ENCODE measurements at places on chromosomes 5 and 9.

DNA sequence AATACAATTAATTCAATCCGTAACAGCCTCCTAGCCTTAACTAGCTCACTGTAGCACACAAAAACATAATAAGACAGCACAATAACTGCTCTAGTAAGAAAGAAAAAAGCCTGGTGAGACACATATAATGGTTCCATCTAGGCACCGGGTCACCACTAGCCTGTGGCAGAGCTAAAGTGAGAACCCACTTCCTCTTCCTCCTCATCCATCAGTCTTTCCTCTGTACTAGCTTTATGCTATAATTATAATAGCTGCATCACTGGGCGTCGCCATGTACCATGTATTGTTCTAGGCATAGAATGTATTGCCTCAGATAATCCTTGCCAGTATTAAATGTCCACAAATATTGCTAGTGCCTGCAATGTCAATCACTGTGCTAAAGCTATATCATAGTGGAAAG is 23.1 kb downstream of the ADRB2 start:
- peak; percentile 79 for DNase-seq

- DNase-seq, result no peak
These were observed 27.2 kb downstream of the TMOD1 start for GRCh38 chr9:97528529-97529230.

DNA sequence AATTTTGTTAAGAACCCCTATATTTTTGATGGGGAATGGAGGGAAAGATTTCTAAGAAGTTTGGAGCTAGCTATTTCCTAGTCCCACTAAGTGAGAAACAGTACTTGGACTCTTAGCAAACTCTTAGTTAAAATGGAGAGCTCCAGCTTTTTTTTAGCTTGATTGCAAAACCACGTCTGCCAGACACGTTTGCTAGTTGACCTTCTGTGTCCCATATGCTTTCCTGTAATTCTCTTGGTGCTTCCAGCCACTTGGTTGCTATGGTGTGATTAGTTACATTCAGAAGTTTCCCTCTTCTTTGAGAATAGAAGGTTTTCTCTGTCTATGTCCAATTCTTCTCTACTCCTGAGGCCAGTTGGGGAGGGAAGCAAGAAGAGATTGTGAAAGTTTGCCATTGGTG is 417.0 kb upstream of the TLE4 start:
- no peak for DNase-seq

DNA sequence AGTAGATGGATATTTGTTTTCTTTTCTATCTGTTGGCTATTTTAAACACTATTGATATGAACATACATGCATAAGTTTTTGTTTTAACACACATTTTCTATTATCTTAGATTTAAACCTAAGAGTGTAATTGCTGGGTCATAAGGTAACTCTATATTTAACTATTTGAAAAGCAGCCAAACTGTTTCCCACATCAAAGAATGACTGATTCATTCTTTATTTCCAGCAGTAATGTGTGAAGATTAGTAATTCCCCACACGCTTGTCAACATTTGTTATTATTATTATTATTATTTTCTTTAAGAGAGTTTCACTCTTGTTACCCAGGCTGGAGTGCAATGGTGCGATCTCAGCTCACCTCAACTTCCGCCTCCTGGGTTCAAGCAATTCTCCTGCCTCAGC is 1495.8 kb downstream of the EFNA5 start:
- DNase-seq, result no peak

DNA sequence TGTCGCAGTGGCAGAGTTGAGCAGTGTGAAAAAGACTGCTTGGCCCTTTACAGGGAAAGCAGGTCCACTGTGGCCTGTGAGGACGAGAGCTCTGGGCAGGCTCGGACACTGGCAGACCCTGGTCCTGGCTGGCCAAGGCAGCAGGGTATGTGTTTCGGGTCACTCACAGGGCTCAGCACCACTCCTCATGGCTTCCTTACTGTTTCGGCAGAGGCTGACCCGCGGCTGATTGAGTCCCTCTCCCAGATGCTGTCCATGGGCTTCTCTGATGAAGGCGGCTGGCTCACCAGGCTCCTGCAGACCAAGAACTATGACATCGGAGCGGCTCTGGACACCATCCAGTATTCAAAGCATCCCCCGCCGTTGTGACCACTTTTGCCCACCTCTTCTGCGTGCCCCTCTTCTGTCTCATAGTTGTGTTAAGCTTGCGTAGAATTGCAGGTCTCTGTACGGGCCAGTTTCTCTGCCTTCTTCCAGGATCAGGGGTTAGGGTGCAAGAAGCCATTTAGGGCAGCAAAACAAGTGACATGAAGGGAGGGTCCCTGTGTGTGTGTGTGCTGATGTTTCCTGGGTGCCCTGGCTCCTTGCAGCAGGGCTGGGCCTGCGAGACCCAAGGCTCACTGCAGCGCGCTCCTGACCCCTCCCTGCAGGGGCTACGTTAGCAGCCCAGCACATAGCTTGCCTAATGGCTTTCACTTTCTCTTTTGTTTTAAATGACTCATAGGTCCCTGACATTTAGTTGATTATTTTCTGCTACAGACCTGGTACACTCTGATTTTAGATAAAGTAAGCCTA is 15.7 kb downstream of the SQSTM1 start:
- peak; percentile 83 for DNase-seq

DNA sequence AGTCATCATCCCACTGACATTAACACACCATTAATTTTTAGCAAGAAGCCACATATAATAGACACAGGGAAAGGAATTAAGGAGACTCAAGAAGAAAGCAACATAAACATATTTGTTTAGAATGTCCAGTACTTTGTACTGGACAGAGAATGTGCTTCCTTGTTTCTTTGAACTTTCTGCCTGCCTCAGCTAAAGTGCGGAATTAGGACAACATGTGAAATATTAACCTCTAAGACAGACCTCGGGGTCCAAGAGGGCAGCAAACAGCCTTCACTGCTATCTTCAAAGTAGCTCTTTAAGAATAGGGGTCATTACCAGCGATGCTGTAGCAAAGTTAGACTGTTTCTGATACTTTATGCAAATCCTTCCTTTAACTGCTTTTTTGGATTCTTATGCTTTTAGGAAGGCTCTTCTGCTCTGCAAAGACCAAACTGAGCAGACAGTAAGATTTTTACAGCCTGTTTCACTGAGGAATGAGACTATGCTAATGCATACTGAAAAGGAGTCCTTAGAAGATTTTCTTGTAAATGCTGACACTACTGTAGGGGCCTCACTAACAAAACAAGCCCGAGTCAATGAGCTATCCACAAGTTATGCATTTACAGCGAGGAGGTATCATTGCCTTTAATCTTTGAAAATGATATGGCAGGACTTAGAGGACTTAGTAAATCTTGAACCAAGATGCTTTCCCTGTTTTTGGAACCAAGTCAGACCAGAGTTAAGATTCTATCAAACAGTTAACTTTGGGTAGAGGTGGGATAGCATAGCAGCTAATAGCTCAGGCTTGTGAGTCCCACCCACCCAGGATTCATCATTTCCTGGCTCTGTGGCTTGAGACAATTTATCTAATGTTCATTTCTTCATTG is 23.8 kb downstream of the DAB2 start:
- DNase-seq, result no peak

GRCh38 chr5:128422612-128423011 is 115.4 kb downstream of the FBN2 start:
- DNase-seq, result no peak

GRCh38 chr9:9212963-9213362 is 1399.8 kb downstream of the PTPRD start:
- no peak for DNase-seq

DNA sequence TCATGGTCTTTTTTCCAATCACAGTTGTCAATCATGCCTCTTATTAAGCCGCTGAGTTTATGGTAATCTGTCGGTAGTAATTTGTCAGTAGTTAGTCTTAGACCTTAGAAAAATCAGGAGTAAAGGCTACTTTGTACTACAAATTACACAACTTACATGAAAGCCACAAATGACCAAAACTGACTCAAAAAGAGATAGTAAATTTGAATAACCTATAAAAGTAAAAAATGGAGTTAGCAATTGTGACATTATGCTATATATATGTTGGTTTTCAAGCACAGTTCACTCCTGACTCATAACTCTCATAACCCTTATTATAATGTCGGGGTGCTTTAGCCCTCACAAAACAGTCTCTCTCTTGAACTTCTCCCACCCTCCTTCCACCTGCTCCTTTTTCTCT is 251.8 kb downstream of the ROR2 start:
- no peak for DNase-seq

- DNase-seq, result no peak
These were observed 1.8 kb upstream of the TRIM41 start for GRCh38 chr5:181221105-181221791.

- DNase-seq, result no peak
These were observed 586.9 kb downstream of the TLE4 start for GRCh38 chr9:80158554-80159170.

GRCh38 chr9:73260506-73260905 is 108.8 kb downstream of the ANXA1 start:
- no peak for DNase-seq

GRCh38 chr9:75788006-75788634 is 102.4 kb upstream of the PCSK5 start:
- DNase-seq, result no peak

GRCh38 chr9:80883826-80884579 is 805.3 kb downstream of the TLE1 start:
- no peak for DNase-seq

- no peak for DNase-seq
These were observed 24.4 kb downstream of the AKNA start for GRCh38 chr9:114363424-114363823.

DNA sequence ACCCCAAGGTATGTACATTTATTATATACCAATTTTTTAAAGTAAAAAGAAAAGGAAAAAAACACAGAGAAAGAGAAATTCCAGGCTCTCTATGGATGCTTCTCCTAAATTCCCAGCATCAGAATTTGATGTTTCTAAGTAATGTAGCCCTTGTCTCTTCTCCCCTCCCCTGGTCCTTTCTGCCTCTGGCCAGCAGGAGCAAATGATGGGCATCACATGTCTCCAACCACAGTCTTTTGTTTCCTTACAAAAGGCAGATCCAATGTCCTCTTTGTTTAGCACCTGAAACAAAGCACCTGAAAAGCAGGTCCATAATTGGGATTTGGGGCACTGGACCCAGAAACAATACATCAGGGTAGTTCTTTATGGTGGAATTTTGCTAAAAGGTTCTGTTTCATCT is 50.4 kb upstream of the APC start:
- no peak for DNase-seq

- DNase-seq, result no peak
These were observed 277.2 kb upstream of the NR4A3 start for GRCh38 chr9:99544526-99544925.

DNA sequence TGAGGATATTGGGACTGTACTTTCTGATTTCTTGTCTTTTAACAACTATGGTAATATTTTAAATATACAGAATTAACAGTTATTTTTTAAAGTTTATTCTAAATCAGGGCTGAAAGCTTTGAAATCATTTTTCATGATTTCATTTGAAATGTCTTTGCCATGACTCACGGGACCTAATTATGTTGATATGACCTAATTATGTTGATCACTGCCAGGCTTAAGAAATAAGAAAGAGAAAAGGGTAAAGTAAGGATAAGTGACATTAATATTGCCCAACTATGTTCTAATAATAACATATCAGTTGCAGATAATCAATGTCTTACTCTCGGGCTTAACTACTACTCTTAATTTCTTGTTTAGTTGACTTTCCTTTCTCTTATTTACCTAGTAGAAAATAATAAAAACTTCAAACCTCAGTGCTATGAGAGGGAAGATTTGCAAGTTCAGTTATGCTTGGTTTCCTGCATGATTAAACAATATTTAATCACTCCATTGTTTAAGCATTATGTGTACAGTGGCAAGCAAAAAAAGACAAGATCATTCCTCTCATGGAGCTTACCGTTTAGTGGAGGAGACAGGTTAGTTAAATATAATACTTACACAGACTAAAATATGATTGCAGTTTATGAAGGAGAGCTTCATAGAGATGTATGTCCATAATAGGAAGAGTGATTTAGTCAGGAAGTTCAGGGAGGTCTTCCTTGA is 67.0 kb upstream of the EIF4EBP3 start:
- DNase-seq, result no peak

DNA sequence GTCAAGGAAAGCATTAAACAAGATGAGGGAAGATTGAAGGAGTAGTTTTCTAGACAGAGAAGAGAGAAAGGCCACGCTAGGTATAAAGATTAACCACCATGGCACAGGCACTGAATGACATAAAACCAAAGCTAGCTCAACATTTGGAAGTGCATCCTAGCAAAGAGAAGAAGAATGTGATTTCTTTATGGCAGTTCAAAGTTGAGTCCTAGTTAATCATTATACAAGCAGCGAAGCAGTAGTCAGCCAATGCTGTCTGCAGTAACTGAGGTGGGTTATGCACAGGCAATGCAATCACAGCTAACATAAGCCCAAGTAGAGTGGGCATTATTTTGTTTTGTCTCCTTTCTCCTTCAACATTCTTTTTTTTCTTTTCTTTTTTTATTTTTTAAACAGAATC is 24.0 kb upstream of the ANKRD31 start:
- DNase-seq, result no peak

DNA sequence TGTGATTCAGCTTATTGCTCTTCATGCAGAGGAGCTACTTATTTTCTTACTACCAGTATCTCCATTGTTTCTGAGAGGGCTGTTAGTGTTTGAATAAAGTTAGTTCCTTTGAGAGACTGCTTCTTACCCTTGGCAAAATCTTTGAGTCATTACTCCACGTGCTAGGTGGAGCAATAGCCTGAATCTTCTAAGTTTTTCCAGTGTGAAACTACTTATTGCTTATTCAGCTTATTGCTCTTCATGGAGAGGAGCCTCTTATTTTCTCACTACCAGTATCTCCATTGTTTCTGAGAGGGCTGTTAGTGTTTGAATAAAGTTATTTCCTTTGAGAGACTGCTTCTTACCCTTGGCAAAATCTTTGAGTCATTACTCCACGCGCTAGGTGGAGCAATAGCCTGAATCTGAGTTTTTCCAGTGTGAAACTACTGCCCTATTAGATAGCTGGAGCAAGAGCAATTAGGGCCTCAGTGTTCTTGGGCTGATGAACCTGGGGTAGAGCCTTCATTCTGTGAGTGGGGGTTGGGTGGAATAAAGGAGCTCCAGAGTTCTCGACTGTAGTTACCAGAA is 41.9 kb downstream of the GPBP1 start:
- DNase-seq, result no peak

DNA sequence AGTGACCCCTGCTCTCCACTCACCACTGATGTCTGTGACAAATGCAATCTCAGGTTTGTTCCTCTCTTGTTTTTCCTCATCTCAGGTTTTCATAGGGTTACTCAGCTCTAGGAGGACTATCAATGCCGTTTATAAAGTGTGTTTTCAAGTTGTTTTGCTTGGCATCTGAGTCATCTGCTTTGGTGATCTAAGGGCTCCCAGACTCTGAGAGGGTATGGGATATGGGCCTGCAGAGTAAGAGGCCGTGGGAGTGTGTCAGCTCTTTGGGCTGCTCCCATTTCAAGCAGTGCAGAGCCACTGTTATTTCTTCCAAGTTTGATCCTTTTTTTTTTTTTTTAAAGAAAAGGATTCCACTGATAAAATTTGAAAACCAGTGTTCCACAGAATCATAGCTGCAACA is 46.3 kb downstream of the NNT start:
- no peak for DNase-seq
